ENCODE measurements at places on chromosomes 1 and 21.

DNA sequence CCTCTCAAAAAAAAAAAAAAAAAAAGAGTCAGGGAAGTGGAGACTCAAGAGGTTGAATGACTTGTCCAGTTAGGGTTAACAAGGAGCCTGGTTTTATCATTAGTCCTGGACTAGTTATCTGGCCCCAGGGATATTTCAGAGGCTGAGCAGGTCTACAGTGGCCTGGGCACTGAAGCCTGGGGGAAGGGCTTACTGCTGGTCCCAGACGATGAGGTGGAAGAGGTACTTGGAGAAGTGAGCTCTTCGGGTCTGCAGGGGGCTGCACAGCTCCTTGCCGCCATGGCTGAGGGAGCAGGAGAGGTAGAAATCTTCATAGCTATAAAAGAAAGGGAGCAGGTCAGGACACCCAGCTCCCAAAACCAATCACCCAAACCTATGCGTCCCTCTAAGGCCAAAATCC lies 40.1 kb downstream of the PIK3C2B start:
- DNase-seq, result no peak

DNA sequence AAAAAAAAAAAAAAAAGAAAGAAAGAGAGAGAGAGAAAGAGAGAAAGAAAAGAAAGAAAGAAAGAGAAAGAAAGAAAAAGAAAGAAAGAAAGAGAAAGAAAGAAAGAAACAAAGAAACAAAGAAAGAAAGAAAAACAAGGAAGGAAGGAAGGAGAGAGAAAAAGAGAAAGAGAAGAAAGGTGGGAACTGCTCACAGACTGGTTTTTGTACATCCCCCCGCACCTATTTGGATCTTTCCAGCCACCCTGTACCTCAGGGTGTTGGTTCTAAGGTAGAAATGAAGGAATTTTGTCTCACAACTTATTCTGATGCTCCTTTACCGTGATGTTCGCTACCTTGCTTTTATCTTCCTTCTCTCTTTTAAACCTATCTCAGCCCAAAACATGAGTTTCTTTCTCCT lies 43.3 kb upstream of the RGS18 start:
- DNase-seq, result no peak

DNA sequence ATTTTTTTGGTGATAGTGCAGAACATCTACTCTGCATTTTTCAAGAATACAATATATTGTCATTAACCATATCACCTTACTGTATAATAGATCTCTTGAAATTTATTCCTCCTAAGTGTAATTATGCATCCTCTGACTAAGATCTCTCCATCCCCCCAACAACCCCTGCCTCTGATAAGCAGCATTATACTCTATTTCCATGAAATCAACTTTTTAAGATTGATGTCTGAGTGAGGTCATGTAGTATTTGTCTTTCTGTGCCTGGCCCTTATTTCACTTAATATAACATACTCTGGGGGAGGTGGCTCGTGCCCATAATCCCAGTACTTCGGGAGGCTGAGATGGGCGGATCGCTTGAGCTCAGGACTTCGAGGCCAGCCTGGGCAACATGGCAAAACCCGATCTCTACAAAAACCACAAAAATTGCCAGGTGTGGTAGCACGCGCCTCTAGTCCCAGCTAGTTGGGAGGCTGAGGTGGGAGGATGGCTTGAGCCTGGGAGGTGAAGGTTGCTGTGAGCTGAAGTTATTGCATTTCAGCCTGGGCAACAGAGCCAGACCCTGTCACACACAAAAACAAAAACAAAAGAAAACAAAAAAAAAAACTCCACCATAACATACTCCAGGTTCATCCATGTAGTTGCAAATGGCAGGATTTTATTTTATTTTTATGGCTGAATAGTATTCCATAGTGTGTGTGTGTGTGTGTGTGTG lies 5.7 kb downstream of the ACOT11 start:
- no peak for DNase-seq

- DNase-seq, result no peak
These were observed 25.4 kb upstream of the WDR26 start for GRCh38 chr1:224459966-224460365.

- DNase-seq, result no peak
These were observed 78.4 kb downstream of the GPATCH2 start for GRCh38 chr1:217552339-217552951.

DNA sequence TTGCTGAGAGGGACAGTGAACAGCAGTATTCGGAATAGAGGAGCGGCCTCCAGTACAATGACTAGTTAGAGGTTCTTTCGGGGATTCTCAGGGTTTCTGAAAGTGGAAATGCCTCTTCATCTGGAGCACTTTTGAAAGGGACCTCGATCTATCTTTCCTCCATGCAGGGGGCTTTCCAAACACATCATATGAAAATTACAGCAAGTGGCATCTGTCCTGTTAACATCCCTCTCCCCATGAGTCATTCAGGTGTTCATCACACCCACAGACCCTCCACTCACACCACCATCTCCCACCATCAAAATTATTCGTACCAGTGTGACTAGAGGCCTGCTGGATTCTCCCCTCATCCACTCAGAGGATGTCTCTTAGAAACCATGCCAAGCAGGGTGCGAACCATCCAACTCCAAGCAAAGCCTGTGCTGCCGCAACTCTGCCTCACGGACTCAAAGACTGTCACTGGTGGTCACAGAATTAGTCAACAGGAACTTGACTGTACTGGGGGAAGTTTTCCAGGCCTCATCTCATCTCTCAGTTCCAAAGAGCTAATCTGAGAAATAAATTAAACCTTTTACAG lies 211.1 kb downstream of the MRPL39 start:
- DNase-seq, result peak; percentile 43

DNA sequence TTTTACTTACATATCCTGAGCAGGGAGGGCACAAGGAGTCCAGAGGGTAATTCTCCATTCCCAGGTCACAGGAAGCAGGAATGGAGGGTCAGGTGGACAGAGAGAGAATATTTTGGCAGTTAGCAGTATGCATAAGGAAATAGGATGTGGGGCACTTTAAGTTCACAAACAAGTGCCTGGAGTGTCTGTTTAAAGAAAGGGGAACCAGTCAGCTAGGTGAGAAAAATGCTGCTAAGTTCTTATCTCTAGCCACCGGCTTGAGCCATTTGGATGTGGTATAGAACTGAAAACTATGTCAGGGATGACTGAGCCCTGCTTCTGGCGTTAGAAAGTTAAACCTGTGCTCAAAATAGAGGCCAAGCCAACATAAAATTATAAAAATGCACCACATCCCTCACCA lies 739.7 kb upstream of the NCAM2 start:
- DNase-seq, result no peak

GRCh38 chr1:110485725-110486124 lies 33.2 kb downstream of the KCNA10 start:
- DNase-seq, result no peak

DNA sequence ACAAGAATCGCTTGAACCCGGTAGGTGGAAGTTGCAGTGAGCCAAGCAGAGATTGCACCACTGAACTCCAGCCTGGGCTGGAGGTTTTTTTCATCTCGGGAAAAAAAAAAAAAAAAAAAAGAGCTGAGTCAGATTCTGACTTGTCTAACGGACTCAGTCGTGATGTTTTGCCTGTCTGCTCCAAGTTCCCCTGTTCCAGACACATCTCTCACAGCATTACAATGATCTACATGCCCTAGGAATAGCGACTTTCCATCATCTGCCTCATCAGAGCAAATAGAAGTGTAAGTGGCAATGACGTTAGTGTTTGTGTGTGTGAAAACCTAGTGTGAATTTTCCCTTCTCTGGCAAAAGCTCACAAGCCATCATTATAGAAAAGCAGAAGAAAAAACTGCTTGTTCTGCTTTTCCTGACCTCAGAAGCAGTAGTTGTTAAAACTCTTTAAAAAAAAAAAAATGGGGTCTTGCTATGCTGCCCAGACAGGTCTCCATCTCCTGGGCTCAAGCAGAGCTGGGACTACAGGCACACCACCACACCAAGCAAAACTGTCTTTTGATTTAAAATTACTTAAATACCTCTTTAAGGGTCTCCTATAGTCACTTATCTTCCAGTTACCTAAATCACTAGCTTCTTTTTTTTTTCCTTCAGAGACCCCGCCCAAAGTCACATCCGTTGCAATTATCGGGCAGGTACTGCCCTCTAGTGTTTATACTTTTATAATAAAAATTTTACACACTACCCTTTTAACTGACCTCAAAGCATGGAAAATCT lies 37.3 kb downstream of the PLEKHO1 start:
- DNase-seq, result no peak

DNA sequence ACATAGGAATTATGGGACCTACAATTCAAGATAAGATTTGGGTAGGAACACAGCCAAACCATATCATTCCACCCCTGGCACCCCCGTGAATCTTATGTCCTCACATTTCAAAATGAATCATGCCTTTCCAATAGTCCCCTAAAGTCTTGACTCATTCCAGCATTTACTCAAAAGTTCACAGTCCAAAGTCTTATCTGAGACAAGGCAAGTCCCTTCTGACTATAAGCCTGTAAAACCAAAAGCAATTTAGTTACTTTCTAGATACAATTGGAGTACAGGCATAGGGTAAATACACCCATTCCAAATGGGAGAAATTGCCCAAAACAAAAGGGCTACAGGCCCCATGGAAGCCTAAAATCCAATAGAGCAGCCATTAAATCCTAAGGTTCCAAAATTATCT lies 138.9 kb downstream of the PLPPR5 start:
- DNase-seq, result no peak

- no peak for DNase-seq
These were observed 80.9 kb downstream of the UCHL5 start for GRCh38 chr1:192978195-192978710.

- DNase-seq, result no peak
These were observed 3.9 kb upstream of the TP53BP2 start for GRCh38 chr1:223849352-223850254.

DNA sequence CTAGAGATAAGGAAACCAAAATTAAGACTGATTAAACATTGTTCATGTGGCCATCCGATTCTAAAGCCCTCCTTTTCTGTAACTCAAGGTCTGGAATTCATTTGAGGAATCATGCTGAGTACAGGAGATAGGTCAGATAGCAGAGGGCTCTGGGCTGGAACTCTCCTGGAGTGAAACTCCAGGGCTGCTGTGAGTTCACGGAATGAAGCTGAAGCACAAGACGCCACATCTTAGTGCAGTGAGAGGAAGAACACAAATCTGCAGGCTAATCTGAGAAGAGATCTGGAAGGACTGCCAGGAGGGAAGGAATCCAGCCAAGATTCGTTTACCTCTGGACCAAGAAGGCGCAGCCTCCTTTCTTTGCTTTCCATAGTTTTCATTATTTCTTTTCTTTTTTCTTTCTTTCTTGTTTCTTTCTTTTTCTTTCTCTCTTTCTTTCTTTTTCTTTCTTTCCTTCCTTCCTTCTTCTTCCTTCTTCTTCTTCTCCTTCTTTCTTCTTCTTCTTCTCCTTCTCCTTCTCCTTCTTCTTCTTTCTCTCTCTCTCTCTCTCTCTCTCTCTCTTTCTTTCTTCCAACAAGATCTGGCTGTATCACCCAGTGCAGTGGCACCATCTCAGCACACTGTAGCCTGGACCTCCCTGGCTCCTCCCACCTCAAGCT lies 74.8 kb upstream of the ATP1B1 start:
- no peak for DNase-seq

GRCh38 chr1:203369666-203370065 lies 18.7 kb upstream of the FMOD start:
- no peak for DNase-seq

DNA sequence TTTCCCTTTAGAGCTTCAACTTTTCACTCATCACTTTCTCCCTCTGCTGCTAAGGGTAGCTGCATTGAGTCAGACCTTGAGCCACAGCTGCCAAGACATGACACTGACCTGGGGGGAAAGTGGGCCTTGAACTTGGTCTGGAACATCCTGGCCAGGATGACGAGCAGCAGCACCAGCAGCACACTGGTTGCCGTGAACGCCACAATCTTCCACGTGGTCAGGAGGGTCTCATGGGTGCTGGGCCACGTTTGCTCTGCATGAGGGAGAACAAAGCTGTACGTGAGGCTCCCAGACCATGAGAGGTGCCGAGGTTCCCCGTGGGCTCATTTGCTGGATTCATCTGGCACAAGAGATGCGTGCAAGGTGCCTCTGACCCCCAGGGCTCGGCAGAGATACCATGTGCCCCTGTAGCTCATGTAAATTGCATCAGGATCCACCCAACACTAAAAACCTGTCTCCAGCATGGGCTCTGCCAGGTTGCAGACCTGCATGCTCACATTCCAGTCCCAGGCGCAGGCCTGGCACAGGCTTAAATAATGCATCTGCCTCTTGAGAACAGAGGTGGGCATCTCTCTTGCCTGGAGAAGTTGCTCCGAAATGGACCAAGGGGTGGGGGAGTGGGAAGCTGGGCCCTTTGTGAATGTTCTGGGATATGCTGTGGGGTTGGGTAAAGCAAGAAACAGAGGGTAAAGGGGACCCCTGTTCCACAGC lies 84.6 kb upstream of the TLR5 start:
- no peak for DNase-seq

DNA sequence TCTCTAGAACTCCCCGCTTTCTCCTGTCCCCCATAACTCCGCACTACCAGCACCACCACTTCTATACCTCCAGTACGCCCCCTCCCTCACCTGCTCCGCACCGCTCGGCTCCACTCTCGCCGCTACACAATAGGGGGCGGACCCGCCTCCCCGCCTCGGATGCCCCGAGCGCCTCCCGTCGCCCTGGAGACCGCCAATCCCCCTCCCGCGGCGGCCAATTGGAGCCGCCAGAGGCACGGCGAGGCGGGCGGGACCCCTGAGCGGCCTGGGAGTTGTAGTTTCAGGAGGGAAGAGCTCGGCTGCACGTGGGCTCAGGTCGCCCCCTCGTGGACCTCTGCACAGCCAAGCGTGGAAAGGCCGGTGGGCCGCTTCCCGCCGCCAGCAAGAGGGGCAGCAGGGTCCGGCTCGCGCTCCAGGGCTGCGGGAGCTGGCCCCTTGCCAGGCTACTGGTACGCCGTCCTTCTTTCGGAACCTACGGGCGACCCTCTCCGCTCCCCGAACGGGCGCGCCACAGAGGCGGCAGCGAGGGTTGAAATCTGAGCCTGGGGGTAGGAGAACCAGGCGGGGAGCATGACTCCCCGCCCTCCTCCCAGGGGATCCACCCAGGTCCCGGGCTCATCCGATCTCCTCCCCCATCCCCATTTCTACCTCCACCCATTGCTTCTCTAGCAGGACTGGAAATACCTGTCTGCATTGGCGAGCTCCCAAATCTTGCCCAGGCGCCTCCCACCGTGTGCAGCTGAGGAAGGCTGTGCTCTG lies at the start of gene IGSF9:
Gene IGSF9 (minus strand): TSS at position 131 of the 759 bp plus-strand sequence. CDS start 2,159 bp downstream, outside the sequence.
- DNase-seq, result peak; percentile 60

DNA sequence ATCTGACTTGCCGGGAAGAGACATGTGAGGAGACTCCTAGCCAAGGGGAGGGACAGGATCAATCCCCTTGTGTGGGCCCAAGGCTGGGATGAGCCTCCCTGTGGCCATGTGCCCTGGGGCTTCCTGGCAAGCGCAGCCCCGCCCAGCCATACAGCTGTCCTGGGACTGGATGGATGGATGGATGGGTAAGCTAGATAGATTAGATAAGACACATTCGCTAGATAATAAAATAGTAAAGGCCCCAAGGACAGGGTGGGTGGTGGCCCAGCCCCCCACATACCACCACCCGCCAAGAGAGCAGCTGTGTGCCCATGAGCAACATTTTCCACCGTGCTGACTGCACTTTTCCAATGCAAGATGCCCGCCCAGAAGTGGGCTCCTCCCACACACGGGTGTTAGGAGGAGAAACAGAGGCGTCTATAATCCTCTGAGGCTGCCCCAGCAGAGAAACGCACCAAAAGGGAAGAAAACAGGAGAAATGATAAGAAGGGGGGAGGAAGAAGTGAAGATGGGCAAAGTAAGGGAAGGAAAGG lies 25.1 kb downstream of the ZBTB17 start:
- peak; percentile 58 for DNase-seq

Measured in stimulated activated CD4-positive, alpha-beta T cell treated with anti-CD3 and anti-CD28 coated beads, Interleukin-1b, Interleukin-23, amount 100 ng/mL, for 1 hour (primary cell).